Esophagus squamous epithelium (tissue), 5 donors: ENCODE measurements at places on chromosomes 7 and 10.

DNA sequence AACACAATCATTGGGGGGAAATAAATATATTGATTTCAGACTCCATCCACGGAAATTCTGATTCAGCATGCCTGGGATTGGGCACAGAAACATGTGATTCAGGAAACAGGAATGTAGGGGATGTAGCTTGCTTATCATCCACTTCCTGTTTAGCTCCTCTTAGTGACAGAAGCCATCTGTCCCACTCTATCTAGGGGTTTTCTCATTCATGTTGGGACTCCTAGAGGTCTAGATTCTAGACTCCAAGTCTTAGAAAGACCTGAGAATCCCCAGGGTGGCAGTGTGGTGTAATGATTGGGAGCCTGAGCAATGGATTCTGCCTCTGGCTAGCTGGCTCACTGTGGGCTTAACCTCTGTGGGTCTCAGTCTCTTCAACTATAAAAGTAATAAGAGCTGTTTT, 67.9 kb downstream of the CDK1 start:
- DNase-seq: no peak

- no peak for DNase-seq
These were observed 318.3 kb downstream of the NXPH1 start for GRCh38 chr7:8751557-8752231.

DNA sequence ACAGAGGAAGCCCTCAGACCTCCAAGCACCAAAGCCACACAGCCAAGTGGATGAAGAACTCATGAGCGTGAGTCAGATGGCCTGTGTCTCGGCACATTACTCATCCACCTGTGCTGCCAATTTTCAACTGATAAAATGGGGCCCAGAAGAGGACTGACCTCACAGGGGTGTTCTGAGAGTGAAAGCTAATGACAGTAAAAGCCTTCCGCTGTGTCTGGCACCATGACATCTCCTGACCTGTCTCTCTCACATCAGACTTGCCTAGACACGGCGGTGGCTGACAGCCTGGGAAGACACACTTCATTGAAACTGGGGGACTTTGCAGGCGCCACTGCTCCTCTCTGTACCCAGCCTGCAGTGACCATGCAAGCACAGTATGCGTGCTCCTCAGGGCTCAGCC, 8.3 kb upstream of the SLC18A3 start:
- no peak for DNase-seq

GRCh38 chr10:27285093-27285492, 44.5 kb upstream of the ACBD5 start:
- no peak for DNase-seq

DNA sequence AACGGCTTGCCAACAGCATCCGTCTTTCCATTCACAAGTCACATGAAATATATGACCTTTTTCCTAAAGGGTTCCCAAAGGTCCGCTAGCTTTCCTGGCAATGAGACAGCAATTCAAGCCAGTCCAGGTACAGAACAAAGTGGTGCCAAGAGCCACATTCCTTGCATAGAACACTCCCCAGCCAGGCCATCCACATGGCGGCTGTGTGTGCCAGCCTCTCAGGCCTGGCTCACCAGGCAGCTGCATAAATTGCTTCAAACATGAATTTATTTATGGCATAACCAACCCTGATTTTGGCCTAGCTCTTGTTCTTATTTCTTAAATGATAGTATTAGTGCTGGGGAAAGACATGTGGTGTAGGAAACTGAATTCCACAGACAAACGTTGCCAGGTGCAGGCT, 63.7 kb upstream of the CREB5 start:
- DNase-seq: no peak

DNA sequence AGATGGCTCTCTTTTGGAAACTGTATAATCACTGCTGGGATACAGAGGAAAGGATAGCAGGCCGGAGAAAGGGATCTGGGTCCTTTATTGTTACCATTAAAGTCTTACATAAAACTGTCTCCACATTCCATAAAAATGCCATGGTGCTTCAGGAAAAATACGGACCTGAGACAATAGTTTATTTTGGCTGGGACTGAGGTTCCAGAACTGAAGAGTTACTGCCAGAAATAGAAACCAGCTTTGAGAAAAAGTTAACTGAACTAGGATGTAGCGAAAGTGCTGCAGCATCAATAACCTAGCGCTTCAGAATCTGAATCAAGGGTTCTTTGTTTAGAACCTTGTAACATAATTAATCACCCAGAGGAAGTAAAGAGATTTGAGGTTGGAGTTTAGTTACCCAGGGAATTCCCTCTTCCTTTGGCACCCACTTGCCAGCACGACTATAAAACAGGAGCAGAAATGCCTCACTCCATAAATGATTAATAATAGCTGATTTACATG, 38.0 kb downstream of the MEOX2 start:
- DNase-seq: no peak

DNA sequence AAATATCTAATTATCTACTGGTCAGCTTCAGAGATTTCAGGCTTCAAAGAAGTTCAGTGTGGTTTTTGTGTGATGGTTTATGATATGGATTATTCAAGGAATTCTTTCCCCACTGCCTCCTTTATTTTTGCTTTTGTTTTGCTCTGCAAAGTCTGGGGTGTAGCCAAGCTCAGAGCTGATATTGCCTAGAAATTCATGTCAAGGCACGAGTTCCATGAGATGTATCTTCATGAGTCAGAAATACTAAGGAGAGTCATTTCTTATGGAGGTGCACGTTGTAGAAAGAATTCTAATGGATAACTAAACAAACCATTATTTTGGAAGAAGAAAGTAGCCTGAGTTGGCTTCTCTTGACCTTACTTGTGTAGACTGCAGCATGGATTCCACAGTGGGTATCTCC, 37.4 kb downstream of the VIM start:
- no peak for DNase-seq

- no peak for DNase-seq
These were observed 3.3 kb downstream of the AVPI1 start for GRCh38 chr10:97683556-97684367.

- no peak for DNase-seq
These were observed 1.9 kb downstream of the CHAT start for GRCh38 chr10:49615721-49616120.

DNA sequence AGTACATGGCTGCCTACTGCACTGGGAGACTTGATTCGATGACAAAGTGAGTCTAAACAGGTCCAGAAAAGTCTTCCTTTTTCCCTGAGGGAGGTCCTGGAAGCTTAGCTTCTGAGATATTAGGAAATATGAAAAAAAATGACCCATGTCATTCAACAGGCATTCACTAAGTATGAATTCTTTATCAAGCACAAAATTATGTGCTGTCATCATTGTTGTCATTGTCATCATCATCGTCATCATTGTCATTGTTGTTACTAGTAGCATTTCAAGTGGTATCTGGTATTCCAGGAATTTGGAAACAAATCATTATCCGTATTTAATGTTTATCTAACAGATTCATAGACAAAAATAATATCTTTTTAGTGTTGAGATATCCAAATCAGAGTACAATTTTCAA, 49.7 kb upstream of the HECTD2 start:
- no peak for DNase-seq

GRCh38 chr7:42236266-42236975, 588 bp downstream of the GLI3 start:
- DNase-seq: no peak

DNA sequence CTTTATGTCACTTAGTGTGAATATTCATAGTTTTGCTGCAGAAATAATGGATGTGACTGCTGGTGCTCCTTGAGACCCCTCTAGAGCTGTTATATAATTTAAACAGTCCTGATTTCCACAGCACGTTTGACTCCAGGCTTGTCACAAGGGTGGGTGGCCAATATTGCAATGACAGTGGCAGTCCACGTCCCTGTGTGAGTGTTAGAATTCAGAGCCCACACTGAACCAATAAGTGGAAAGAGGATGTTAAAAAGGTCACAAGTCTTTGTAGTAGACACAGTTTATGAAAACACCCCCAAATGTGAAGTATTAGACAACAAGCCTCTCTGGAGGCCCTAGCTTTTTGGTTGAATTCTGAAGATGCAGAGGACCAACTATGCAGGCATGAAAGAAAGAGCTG, 2.0 kb downstream of the PPP1R17 start:
- no peak for DNase-seq

- DNase-seq: no peak
These were observed 24.3 kb upstream of the VAX1 start for GRCh38 chr10:117162093-117163060.

- no peak for DNase-seq
These were observed 24.0 kb downstream of the ELFN1 start for GRCh38 chr7:1693991-1694524.

DNA sequence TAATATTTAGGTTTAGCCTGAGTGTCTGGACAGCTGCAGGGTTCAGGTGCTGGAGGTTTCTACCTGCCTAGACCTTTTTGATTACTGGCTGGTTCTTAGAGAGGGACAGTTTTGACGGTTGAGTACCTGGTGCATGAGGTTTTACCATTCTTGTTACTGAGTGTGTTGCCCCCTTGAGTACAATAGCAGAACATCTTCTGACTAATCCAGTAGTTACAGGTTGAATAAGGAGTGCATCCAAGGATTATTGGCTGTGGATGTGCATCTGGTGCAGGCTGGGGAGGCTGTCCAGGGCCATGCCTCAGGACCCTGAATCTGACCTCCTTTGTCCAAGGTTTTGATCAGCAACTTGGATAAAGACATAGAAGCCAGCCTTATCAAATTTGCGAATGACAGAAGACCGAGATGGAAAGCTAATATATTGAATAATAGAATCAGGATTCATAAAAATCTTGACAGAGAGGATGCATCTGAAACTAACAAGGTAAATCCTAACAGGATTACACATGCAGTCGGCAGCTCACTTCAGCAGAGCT, 23.1 kb downstream of the PLPP4 start:
- no peak for DNase-seq

DNA sequence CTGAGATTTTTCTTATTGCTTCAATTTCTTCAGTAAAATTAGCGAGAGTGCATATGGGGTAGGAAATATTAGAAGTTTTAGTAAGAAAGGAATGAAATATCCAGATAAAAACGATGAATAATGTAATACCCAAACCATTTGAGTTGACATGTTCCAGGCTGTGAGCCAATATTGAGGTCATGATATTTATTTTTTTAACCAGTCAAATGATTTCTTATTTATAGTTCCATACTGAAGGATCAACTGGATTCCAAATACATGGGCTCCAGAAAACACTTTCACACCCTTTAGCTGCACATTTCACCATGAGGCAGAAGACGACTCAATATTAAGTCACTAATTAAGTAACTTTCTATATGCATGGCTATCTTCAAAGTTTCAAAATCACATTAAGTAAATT, 312.5 kb downstream of the PPP1R3A start:
- no peak for DNase-seq

DNA sequence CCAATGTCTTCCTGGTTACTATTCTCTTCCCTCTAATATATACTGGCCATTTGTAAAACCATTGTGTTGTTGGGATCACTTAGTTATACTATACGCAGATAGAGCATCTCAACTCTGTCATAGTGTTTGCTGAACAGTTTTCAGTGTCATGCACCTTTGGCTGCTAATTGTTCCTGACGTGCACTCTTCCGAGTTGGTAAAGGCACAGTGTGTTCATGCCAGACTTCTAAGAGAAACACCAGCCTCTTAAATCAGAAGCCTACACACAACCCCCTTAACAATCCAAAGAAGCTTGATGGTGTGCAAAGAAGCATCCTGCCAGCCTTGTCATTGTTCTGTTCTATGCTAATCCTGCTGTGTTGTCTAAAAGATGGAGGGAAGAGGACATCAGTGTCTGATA, 131.1 kb downstream of the MAPK8 start:
- no peak for DNase-seq

DNA sequence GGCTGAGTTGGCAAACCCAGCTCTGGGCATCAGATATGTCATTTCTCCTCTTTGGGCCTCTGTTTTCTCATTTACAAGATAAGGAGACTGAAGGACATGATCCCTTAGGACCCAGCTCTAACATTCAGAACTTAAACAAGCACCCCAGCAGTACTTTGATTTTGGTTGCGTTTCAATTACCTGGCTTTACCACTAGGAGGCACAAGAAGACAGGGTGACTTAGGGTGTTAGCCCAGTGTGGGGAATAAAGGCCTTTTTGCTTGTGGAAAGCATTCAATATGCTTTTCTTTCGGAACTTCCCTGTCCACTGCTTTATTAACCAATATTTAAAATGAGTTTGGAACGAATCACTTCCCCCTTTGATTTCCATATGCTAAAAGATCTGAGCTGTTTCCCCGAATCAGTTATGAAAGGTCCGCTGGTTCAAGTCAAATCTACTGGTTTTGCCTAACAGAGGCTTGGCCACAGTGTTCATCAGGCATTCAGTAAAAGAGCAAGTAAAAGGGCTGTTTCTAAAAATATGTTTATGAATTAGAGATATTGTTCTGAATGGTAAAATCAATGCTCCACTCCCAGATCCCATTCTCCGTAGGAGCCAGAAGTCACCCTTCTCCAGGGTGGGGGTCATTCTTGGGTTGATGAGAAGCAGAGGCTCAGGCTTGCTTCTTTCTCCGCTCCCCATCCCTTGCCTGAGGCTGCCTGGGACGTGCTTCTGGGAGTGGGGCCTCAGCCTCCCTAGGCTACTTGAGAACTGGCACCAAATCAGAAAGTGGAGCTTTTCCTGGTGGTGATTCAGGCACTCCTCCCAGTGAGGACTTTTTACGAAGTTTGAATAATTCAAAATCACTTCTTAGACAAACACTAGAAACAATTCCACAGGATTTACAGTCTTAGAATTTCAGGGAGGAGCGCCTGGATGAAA, 105.5 kb downstream of the MYOF start:
- DNase-seq: no peak

DNA sequence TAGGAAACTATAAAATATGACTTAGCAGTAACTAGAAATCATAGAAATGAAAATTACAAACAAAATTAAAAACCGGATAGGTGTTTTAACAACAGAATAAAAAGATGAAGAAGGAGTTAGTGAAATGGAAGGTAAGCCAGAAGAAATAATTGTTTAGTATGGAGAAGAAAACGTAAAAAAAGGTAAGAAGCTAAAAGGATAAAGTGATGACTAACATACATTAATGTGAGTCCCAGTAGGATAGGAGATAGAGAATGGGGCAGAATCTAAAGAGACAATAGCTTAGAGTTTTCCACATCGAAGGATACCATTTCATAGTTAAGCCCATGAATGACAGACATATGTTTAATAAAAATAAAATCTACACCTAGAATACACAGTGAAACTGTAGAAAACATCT, 25.3 kb downstream of the GTF2I start:
- no peak for DNase-seq

GRCh38 chr7:36497775-36498174, 108.1 kb downstream of the ANLN start:
- DNase-seq: no peak

GRCh38 chr7:43363035-43363791, 219.7 kb upstream of the STK17A start:
- no peak for DNase-seq

DNA sequence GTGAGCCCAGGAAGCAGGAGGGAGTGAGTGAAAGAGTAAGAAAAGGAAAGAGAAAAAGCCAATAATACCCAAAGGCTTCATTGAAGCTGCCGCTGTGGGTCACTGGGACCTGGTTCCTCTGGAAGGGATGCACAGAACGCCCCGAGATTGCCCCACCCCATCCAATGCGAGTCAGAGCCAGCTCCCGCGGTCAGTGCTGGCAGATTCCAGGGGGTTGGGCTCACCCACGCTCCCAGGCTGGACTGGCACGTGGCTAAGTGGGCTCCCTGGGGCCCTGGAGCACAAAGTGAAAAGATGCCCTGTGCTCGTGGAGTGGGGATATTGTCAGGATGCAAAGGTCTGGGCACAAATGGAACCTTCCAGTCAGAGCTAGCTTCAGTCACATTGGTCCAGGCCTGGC, 117.0 kb downstream of the OAT start:
- DNase-seq: no peak

GRCh38 chr10:123212640-123213039, 58.4 kb downstream of the BUB3 start:
- no peak for DNase-seq

- no peak for DNase-seq
These were observed 25.4 kb downstream of the AMZ1 start for GRCh38 chr7:2713370-2713769.
